ENCODE measurements at places on chromosomes 13 and 19. TPM values are rescaled to one million over a fixed set of nuclear protein-coding genes. Genes with fewer than 3 reads are reported as not detected.

GRCh38 chr13:30376426-30377311, 45.6 kb upstream of the UBE2L5 start:
- DNase-seq = peak; percentile 58

The OR7D2 gene
- not detected for total RNA-seq

DNA sequence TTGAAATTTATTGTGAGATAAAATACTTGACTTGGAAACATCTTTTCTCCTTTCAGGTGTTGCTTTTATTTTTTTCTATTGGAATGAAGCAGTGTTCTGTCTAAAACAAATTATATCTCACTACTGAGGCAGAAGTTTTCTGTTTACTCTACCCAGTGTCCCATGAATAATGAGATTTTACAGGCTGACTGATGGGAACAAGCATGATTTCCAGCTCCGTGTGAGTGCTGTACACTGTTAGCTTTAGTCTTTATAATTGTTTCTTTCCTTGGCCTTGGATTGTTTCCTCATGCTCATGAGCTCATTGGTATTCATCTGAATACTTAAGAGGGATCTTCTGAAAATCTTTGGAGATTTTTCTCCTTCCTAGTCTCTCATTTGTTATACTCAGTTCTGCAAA, 2049.5 kb upstream of the PRR20A start:
- no peak for DNase-seq

DNA sequence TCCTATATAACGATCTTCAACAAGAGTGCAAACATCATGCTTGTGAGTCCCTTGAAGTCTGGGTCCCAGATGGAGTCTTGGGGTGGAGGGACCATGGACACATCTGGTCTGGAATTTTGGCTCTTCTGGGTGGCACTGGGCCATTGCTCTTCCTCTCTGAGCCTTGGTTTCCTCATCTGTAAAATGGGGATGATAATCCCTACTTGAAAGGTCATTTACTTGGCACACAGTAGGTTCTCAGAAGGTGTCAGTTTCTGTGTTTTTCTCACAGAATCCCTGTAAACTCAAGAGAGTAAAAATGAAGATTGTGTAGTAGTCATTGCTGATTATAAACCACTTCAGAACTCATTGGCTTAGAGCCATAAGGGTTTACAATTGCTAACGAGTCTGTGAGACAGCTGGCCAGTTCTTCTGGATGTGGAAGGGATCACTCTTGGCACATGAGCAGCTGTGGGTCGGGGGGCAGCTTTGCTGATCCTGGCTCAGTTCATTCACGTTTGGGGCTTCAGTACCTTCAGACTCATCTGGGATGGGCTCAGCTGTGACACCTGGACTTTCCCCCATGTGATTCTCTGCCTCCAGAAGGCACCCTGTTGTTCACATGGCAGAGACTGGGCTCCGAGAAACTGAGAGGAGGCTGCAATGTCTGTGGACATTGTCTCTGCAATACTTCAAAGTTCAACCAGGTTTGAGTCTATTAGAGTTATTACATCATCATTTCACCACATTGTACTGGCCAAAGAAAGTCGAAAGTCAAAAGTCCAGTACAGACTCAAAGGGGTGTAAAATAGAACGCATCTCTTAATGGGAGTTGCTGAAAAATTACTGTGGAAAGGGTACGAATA, 7.8 kb downstream of the CYP4F12 start:
- DNase-seq = no peak

DNA sequence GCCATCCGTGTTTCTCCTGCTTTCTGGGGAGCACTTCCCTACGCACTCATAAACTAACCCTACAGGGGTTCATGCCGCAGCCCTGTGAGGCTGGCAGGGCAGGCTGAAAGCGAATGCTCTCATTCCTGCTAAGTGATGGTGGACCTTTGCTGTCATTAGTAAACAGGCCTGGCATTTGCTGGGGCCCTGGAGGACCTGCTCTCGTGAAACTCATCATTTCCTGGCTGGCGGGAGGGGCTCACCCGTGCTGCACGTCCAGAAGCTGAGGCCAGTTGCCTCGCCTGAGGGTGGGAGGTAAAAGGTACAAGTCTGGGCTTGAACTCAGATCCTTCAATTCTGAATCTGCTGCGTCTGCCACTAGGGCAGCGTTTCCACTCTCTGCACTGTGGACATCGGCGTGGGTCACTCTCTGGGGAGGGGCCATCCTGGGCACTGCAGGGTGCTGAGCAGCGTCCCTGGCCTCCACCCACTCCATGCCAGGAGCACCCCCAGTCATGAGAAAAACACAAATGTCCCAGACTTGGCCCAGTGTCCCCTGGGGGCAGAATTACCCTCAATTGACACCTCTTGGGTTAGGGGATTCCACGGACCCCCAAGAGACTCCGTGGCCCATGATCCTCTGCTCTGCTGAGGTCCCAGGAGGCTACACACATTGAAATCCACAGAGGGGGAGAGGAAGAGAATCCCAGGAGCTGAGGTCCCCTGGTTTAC, 7.0 kb downstream of the MOB3A start:
- no peak for DNase-seq

GRCh38 chr19:56978023-56978565, 137.6 kb upstream of the PEG3 start:
- no peak for DNase-seq

- no peak for DNase-seq
Observed at GRCh38 chr13:114095486-114095885, 36.9 kb downstream of the RASA3 start.

DNA sequence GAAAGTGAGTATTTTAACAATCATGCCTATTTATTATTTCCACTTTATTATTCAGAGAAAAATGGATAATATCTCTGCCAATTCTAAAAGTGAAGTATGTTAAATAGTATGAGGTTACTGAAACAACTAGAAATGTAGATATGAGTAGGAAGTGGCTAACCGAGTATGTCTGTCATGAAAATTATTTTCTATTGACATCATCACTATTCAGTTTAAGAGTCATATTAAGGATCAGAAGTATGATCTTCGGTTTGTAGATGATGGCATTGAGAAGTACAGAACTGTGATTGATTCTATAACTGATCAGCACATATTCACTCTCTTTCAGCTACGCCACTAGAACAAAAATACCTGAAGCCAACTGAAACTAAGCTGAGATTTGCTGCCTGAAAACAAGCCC, 146.4 kb upstream of the SLITRK5 start:
- DNase-seq = no peak

DNA sequence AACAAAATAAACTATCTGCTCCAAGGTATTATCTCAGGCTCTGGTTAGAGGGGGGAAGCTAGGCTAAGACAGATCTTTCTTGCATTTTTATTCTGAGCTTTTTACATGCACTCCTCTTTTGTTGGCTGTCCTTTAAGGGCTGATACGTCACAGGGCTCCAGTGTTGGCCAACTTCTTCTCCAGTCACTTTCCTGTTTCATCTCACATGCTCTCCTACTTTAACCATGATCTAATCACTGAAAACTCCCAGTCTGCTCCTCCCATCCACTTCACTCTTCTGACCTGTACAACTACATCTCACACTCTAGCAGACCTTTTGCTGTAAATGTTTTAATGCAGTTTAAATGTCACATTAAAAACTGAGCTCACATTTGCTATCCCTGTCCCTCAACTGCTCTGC, 510.0 kb upstream of the KLF12 start:
- no peak for DNase-seq

DNA sequence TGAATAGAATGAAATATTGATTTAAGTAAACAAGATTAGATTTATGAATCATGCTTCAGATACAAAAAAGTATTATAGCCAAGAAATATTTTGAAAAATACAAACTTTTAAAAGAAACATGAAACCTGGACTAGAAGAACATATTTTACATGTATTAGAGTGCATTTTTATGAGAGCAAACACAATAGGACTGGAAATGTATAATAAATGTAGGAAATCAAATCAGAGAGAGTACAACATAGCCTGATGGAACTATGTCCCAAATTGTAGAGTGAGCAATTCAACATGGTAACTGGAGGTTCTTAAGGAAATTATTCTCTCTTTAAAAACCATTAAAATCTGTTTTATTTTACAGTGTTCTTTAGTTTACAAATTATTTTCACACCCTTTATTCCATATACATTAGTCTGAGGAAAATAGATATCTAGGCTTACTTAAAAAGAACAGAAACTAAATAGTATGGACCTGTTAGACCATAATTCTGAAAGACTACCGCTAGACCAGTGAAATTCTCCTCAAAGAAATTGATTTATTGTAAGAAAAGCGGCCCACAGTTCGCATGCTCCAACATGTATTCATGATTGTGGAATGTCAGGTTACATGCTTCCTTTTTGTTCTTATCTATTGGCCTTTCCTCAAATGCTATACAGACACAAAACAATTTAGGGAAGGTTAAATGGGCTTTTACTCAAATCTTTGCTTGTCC, 1526.5 kb upstream of the SLC10A2 start:
- DNase-seq = no peak

DNA sequence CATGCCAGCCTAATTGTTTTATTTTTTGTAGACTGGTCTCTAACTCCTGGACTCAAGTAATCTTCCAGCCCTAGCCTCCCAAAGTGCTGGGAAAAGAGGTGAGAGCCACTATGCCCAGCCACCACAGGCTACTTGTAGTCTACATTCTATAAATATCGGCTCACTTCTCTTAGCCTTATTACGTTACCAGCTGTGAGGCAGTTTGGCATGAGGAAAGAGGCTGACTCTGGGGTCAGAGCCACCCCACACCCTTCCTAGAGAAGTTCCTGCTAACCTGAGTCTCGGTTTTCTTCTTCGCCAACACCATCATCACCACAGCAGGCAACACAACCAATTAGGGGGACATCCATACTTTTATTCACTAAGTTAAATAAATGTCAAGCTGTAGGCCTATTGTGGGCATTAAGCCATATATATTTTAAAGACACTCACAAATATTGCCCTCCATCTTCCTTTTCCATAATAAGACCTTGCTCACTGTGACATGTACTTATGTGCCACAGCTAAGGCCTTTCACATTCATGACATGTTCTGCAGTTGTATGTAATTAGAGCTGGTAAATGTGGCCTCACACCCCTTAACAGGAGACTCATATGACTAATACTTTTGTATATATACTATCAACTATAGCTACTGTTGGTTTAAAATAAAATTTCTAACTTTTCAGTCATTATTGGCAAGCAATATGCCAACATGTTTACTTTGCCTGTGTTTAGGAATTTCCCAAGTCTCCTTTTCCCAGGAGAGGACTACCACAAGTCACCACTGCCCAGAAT, 5.7 kb downstream of the SLC25A30 start:
- no peak for DNase-seq

The ERICH4 gene
- not detected for total RNA-seq

- no peak for DNase-seq
Observed at GRCh38 chr13:51612867-51613266, 28.6 kb downstream of the WDFY2 start.

- peak; percentile 58 for DNase-seq
Observed at GRCh38 chr19:15264061-15264932, 32.0 kb upstream of the EPHX3 start.
